ENCODE measurements at places on chromosomes 2 and 18. TPM values are rescaled to one million over a fixed set of nuclear protein-coding genes. Genes with fewer than 3 reads are reported as not detected.

Gene NEB
- total RNA-seq: 8.5 TPM

Gene STK17B
- total RNA-seq: 29.4 TPM

Gene B3GNT7
- 5.9 TPM for total RNA-seq

Gene TWIST2
- total RNA-seq: 3.4 TPM

Gene BOLL
- total RNA-seq: not detected

Gene IL36A
- not detected for total RNA-seq

Gene FTCDNL1
- total RNA-seq: 6.1 TPM

Gene COLEC12
- 59.8 TPM for total RNA-seq

Gene PSD4
- 6.4 TPM for total RNA-seq
